ENCODE measurements at places on chromosomes 13 and 19. TPM values are rescaled to one million over a fixed set of nuclear protein-coding genes. Genes with fewer than 3 reads are reported as not detected.

Gene PTH2
- not detected for polyA plus RNA-seq

DNA sequence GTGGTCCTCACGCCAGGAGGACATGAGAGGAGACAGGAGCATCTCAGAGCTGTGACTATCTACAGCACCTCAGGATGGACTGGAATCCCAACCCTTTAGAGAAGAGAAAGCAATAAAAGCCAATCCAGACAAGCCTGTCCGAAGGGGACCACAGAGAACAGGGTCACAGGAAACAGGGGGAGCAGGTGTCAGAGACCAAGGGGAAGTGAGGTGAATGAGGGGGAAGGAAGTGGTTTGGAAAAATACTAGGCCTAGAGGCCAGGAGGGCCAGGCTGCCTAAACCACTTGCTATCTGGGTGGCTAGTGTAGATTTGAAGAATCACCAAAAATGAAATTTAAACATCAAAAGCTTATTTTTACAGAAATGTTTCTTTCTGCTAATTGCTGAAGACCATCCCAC is 16.2 kb downstream of the TMTC4 start:
- no peak for DNase-seq

DNA sequence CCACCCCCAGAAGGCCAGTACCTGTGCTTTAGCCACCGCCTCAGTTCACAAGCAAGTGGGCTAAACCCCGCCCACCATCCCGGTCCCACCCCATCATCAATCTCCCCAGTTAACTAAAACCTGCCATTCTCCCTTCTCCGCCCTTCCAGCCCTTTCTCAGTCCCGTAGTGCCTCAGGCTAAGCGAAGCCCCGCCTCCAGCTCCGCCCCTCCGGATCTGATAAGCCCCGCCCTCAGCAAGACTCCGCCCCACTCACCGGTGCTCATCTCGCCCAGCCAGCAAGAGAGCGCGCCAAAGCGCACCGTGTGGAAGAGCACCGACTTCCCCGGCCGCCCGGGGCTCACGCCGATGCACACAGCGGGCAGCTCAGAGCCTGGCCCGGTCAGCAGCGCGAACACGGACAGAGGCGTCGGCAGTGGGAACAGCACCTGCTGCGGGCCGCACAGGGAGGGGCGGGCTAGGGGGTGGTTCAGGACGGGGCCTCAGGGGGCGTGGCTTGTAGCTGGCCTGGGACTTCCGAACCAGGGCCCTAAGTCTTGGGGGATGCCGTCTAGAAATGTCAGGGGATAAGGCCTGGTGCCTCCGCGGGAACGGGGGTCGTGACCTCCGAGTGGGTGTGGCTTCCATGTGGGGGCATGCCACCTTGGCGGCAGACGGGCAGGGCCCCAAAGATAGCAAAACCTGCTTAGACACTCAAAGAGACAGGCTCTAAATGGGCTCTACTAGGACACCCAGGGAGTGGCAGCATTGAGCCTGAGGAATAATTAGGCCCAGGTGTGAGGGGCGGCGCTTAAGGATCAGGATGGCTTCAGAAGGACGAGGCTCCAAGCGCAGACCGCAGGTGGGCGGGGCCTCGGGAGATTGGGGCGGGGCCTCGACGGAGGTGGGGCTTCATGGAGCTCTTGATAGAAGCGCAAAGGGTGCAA is 21.4 kb downstream of the MAP4K1 start:
- DNase-seq = peak; percentile 60

- DNase-seq = no peak
Observed at GRCh38 chr13:66162470-66162869, 1067.7 kb downstream of the PCDH9 start.

Measured in renal pelvis (tissue), 12 donors.